ENCODE measurements at places on chromosomes 1 and 21.

DNA sequence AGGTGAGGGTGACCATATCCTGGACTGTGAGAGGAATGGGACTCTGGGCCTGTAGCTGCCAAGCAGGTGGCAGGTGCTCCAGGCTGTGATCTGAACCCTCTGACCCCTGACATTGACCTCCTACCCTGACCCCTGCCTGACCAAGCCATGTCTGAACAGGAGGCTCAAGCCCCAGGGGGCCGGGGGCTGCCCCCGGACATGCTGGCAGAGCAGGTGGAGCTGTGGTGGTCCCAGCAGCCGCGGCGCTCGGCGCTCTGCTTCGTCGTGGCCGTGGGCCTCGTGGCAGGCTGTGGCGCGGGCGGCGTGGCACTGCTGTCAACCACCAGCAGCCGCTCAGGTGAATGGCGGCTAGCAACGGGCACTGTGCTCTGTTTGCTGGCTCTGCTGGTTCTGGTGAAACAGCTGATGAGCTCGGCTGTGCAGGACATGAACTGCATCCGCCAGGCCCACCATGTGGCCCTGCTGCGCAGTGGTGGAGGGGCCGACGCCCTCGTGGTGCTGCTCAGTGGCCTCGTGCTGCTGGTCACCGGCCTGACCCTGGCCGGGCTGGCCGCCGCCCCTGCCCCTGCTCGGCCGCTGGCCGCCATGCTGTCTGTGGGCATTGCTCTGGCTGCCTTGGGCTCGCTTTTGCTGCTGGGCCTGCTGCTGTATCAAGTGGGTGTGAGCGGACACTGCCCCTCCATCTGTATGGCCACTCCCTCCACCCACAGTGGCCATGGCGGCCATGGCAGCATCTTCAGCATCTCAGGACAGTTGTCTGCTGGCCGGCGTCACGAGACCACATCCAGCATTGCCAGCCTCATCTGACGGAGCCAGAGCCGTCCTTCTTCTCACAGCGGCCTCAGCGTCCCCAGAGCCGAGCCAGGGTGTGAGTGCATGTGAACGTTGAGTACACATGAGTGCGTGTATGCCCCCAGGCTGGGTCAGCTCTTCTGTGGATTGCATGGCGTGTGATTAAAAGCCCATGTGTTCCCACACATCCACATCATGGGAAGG lies 3.1 kb downstream of the TMEM125 start:
- peak; percentile 20 for DNase-seq

DNA sequence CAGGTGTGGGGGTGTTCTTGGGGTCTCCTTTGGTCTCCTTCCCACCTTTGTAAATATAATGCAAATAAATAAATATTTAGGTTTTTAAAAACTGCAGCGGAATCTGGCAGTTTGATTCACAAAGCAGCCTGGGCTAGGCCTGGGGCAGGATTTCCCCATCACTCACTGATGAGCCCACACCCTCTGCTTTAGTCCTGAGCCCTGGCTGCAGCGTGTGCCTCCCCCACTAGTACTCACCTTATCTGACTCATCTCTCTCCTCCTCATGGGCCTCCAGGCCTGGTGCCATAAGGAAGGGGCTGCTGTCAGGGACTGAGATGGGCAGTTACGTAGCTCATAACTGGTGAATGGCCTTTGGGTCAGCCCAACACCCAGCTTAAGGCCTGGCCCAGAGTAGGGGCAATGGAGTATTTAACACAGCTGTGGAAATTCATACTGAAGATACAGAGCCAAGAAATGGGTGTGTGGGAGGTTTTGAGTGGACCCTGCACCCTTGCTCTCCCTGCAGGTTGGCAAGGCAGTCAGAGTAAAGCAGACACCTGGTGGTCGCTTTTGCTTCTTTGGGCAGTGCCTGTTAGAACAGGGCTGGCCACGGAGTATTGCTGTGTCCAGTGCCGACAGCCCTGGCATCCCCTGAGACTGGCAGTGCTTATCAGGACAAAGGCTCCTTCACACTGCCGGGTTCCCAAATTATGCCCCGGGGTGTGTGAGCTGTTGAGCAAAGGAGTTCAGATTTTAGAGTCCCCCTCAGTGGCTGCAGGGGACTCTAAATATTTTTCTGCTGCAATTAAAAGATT lies 39.7 kb downstream of the AZIN2 start:
- DNase-seq = no peak

- DNase-seq = no peak
These were observed 235.2 kb upstream of the IRF2BP2 start for GRCh38 chr1:234845097-234845660.

GRCh38 chr1:209880031-209880430 lies 52.3 kb downstream of the UTP25 start:
- no peak for DNase-seq

GRCh38 chr1:43764581-43764980 lies 57.2 kb downstream of the ST3GAL3 start:
- peak; percentile 41 for DNase-seq

- DNase-seq = no peak
These were observed 137.3 kb upstream of the FAM78B start for GRCh38 chr1:166304131-166304530.

DNA sequence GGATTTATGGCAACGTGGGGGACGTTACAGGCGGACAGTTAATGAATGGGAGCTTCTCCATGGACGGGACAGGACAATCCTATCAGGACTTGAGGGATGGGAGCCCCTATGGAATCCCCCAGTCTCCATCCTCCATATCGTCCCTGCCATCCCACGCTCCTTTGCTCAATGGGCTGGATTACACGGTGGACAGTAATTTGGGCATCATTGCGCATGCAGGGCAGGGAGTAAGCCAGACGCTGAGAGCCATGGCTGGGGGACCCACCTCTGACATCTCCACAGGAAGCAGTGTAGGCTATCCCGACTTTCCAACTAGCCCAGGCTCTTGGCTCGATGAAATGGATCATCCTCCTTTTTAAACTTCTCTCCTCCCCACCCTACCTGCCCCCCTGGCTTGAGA lies 44.2 kb downstream of the LHX4 start:
- no peak for DNase-seq

GRCh38 chr1:115068826-115069585 lies 20.3 kb downstream of the TSPAN2 start:
- DNase-seq = no peak

- peak; percentile 62 for DNase-seq
These were observed 102.4 kb upstream of the SERBP1 start for GRCh38 chr1:67532452-67533216.

DNA sequence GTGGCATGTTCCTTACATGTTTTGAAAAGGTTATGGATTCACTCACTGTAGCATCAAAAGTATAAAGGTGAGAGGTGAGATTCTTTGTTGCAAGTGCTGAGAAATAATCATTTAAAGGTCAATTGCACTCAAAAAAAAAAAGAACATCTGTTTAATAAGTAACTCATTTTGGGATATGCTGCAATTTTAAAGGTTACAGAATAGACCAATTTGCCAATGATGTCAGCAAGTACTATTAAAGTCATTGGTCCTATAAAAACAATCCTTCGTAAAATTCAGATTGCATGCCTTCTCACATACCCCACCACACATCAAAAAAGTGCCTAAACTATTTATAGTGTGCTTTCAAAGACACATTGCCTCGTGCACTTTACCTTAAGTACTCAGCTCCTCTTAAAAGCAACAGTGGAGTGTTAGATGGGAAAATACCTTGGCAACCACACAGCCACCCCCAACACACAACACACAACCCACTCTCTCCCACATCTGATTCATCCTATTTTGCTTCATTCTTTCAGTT lies 218.2 kb upstream of the ADGRL2 start:
- DNase-seq = no peak

Data from H9 (cell line).